Vein endothelial cell (primary cell): ENCODE measurements at places on chromosomes 2 and 18. TPM values are rescaled to one million over a fixed set of nuclear protein-coding genes. Genes with fewer than 3 reads are reported as not detected.

The CAPN10 gene
- 26.6 and 27.4 TPM in 2 replicates for total RNA-seq

The TRMT61B gene
- total RNA-seq: 8.1 and 9.8 TPM in 2 replicates

The PROC gene
- total RNA-seq: not detected in 2 replicates

The ABCB11 gene
- total RNA-seq: 0.57 and 0.98 TPM in 2 replicates

The DUSP2 gene
- 0.33 and 1.7 TPM in 2 replicates for total RNA-seq

The CRYGC gene
- total RNA-seq: not detected in 2 replicates

The LONRF2 gene
- not detected in 2 replicates for total RNA-seq

The CTAGE1 gene
- total RNA-seq: under 0.01 TPM in 1 of 2 replicates, not detected in the other

The GULP1 gene
- total RNA-seq: 22.2 and 26.4 TPM in 2 replicates

The ARHGAP25 gene
- total RNA-seq: 5.2 and 8.2 TPM in 2 replicates

The KIAA2012 gene
- not detected in 2 replicates for total RNA-seq

The IGFBP2 gene
- 9.6 and 17.3 TPM in 2 replicates for total RNA-seq

The TMEM169 gene
- 0.48 TPM in 1 of 2 replicates, not detected in the other for total RNA-seq

The RAD51AP2 gene
- not detected in 2 replicates for total RNA-seq

The ITGB6 gene
- under 0.01 and 0.10 TPM in 2 replicates for total RNA-seq

The POMC gene
- 0.29 and 0.98 TPM in 2 replicates for total RNA-seq

The CFAP53 gene
- total RNA-seq: under 0.01 and 0.10 TPM in 2 replicates

The MARCHF4 gene
- total RNA-seq: 4.9 and 5.3 TPM in 2 replicates

The SF3B1 gene
- 209 and 271 TPM in 2 replicates for total RNA-seq

The SLC14A1 gene
- not detected in 2 replicates for total RNA-seq

The CTNNA2 gene
- not detected in 2 replicates for total RNA-seq

The NAT8 gene
- total RNA-seq: not detected in 2 replicates

The ATP8B1 gene
- total RNA-seq: 80.7 and 92.7 TPM in 2 replicates

The CXCR2 gene
- total RNA-seq: not detected in 2 replicates

The MEP1B gene
- not detected in 2 replicates for total RNA-seq

The C18orf54 gene
- 3.9 and 7.0 TPM in 2 replicates for total RNA-seq

The UGT1A6 gene
- not detected in 2 replicates for total RNA-seq

The CHRNG gene
- total RNA-seq: not detected in 2 replicates

The SEC11C gene
- 15.6 and 21.6 TPM in 2 replicates for total RNA-seq

The VIT gene
- 1.3 and 3.2 TPM in 2 replicates for total RNA-seq

The LINC00305 gene
- total RNA-seq: not detected in 2 replicates

The ING5 gene
- 13.7 and 19.3 TPM in 2 replicates for total RNA-seq

The HMSD gene
- not detected in 2 replicates for total RNA-seq

The CXCR4 gene
- total RNA-seq: 98.6 and 311 TPM in 2 replicates

The CD302 gene
- total RNA-seq: 11.7 and 14.4 TPM in 2 replicates

The ERCC3 gene
- total RNA-seq: 41.2 and 44.4 TPM in 2 replicates

The POTEI gene
- total RNA-seq: 0.33 and 0.48 TPM in 2 replicates

The PLEKHA3 gene
- total RNA-seq: 10.5 and 14.2 TPM in 2 replicates

The ANKRD30BL gene
- total RNA-seq: not detected in 2 replicates

The BCL11A gene
- 0.33 and 0.38 TPM in 2 replicates for total RNA-seq

The GKN1 gene
- total RNA-seq: not detected in 2 replicates

The ANXA4 gene
- 24.5 and 27.1 TPM in 2 replicates for total RNA-seq

The REEP1 gene
- total RNA-seq: 0.98 and 1.6 TPM in 2 replicates

The GKN2 gene
- total RNA-seq: 0.38 and 0.65 TPM in 2 replicates
